ENCODE measurements at places on chromosomes 16 and 17.

- no peak for DNase-seq
Measured at GRCh38 chr16:7967996-7968509, 622.3 kb downstream of the TMEM114 start.

- no peak for DNase-seq
Measured at GRCh38 chr17:2709183-2709661, 2.3 kb downstream of the CLUH start.

- DNase-seq, result no peak
Measured at GRCh38 chr17:17565471-17566339, 25.8 kb downstream of the PEMT start.

GRCh38 chr16:82481455-82481854, 145.3 kb upstream of the CDH13 start:
- DNase-seq, result no peak

Measured in NCI-H2171 treated with DMSO at 0.1 percent for 48 hours (cell line).